ENCODE measurements at places on chromosomes 4 and X.
A peak's percentile ranks its signal among the peaks of the same experiment; 100 is the strongest.

- DNase-seq: no peak
Measured at GRCh38 chr4:36568575-36568974, 287.2 kb downstream of the DTHD1 start.

DNA sequence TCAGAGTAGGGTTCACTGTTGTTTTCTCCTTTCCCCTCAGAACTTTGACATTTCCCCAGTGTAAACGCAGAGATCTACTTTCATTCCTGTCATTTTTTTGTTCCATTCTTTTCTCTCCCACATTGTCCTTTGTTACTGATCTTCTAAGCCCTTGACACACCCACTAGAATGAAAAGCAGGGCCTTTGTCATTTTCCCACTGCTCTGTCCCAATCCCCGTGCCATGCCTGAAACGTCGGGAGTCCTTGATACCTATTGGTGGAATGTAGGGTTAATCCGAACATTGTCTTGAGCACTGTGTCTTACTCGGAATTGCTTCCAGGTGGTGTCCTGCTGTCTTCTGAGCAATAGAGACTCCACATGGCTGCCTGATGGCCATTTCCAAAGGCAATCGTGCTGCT is 887.1 kb upstream of the FRG1 start:
- no peak for DNase-seq

DNA sequence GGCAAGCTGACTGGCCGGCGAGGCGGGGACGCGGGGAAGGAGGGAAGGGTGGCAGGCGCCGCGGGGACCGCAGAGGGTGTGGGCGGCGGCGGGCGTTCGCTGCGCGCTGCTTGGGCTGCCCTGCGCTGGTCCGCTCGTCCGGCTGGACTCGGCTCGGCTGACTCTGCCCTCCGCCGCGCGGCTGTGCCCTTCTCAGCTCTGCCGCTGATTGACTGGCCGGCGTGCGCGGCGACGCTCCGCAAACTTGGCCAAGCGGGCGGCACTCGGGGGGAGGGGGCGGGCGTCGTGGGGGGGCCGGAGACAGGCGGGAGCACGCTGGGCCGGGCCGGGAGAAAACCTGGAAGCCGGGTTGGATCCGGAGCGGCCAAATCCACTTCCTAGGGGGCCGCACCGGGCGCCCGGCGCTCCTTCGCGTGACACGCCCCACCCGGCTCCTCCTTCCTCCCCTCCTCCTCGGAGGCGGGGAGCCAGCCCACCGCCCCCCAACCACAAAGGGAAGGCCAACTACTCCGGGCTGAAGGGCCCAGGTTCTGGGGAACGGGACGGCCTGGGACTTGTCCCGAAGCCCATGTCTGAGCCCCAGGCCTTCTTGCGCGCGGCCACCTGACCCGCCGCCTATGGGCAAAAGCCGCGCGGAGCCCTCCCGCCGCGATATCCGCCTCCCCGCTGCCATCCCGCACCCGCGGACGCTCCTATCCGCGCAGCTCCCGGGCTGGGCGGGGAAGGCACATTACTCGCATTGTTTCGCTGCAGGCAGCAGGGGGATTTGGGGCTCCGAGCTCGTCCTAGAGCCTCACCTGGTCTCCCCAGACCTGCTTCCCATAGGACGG is at the start of gene GPC4:
Gene GPC4, minus strand, starts transcription at position 214 of the 830 bp plus-strand sequence. CDS start 524 bp downstream, outside the sequence.
- DNase-seq: peak; percentile 84

- no peak for DNase-seq
Measured at GRCh38 chr4:142700531-142700930, 145.6 kb downstream of the INPP4B start.

GRCh38 chrX:109774706-109775105 is 41.6 kb upstream of the ACSL4 start:
- no peak for DNase-seq

DNA sequence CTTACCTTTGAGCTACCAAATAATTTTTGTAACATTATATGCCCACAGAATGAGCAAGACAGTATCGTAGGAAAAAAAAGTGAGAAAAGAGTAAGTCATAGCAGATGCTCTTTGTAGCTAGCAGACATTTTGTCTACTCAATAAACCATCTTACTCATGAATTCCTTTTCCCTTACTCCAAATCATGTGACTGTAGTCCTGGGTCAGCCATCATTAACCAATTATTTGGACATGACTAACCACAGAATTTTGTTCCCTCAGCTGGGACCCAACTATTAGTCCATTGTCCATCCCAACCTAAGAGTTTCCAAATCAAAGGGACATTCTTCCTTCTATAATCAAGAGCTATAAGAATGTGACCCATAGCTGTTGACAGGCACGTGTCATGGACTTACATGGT is 11.4 kb downstream of the UBE2D3 start:
- no peak for DNase-seq

GRCh38 chr4:13483768-13484121 is 395 bp downstream of the RAB28 start:
- DNase-seq: peak; percentile 73

DNA sequence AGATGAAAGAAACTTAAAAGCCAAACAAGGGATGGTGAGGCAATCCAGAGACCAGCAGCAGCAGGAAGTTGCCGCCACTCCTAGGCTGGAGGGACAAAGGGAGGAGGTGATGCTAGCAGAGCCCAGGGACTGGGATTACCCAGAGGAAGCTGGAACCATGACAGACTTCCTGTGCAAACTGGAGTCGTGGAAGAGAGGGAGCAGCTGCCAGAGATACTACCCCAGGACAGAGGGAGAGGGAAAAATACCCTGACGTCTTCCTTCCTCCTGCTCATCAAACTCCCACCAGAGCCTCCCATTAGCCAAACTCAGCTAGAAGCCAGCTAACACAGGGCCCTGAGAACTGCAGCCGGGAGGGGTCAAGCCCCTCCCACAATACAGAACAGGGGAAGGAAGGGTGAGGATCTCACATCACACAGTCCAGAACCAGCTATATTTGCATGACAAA is 101.2 kb upstream of the KLF3 start:
- peak; percentile 72 for DNase-seq

DNA sequence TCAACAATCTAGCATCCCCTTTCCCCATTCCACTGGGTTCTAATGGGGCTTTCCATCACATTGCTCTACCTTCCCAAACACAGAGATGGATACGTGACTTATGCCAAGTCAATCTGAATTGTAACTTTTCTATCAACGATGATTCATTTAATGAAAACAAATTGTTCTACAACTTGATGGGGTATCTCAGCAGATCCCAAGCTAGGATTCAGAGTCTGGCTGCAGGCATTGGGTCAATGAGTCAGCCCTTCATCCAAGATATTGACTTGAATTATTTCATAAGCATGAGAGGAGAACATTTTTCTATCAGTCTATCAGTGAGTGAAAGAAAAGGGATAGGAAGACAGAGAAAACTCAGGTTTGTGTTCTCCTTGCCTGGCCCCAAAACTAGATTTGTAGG is 15.0 kb upstream of the HPGDS start:
- no peak for DNase-seq

DNA sequence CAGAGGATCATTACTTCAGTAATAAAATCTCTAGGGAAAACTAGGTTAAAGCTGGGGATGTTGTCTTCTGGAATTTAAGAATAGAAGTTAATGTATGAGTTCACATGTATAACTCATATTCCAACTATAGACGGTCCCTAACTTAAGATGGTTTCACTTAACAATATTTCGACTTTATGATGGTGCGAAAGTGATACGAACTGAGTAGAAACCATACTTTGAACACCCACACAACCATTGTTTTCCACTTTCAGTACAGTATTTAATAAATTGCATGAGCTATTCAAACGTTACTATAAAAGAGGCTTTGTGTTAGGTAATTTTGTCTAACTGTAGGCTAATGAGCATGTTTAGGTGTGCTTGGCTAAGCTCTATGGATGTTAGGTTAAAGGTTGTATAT is 38.7 kb downstream of the CCSER1 start:
- no peak for DNase-seq

GRCh38 chr4:64756016-64756415 is 346.8 kb upstream of the TECRL start:
- DNase-seq: no peak

- no peak for DNase-seq
Measured at GRCh38 chrX:30570505-30570904, 7.1 kb downstream of the TASL start.

DNA sequence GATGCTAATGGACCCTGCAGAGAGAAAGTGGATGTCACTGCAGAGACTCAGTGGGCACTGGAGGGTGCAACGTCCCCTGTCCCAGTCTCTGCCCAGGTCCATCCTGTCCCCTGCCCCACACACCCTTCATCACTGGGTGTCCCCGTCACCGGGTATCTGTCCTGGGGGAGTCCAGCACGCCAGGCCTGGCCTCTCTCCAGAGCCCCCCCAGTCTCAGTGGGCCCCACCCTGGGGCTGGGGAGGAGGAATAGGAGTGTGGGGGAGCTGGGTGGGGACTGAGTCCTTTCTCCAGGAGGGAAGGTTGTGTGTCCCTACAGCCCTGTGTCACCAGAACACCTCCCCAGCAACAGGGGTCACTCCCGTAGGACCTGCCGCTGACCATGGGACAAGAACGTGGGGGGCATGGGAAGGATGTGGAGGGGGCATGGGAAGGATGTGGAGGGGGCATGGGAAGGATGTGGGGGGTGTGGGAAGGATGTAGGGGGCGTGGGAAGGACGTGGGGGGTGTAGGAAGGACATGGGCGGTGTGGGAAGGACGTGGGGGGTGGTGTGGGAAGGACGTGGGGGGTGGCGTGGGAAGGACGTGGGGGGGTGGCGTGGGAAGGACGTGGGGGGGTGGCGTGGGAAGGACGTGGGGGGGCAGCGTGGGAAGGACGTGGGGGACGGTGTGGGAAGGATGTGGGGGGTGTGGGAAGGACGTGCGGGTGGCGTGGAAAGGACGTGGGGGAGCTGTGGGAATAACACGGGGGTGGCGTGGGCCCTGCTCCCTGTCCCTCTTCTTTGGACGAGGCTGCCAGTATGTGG is 21.0 kb upstream of the SPON2 start:
- peak; percentile 23 for DNase-seq

DNA sequence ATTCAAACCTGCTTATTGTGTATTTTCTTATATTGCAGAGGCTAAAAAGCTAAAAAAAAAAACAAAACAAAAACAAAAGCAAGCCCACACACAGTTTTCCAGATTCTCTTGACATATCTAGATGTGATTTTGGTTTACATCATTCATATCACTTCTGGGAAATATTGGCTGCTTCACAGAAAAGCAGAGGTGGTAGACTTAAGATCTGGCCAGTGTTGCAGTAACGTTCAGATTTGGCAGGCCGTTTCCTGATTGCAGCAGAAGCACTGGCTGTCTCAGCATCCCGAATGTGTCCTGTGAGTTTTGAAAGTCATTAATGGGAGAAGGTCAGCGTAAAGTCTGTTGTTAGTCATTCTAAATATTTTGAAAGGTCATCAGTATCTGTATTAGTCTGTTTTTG is 2062.0 kb downstream of the ARAP2 start:
- DNase-seq: no peak

DNA sequence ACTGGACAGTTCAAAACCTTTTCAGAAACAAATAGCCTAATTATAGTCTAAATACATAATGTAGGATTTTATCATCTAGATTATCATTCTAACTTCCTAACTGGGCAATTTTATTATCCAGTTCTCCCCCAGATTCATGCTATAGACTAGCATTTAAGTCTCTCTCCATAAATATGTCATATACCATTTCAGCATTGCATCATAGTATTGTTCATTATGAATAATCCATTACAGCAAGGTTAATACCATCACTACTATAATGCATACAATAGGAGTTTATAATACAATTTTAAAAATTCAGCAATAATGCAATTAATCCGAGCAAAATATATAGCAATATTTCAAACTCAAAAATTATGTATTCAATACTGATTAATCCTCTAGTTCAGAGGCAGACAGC is 77.4 kb downstream of the PDGFC start:
- DNase-seq: no peak

DNA sequence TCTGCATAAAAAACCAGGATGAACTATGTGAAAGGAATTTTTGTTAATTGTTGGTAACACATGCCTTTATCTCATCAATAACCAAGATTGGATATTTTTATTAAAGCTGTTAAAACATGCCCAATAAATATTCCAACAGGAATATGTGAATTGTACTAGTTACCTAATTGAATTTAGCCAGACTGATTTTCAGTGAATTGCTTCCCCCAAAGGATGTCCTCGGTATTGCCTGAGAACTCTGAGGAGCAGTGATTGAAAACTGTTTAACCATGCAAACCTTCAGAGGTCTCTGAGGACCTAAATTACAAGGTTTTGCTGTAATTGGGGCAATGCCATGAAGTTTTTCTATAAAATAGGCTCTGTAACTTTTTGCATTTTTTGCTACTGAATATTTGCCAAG is 66.6 kb downstream of the BLTP1 start:
- no peak for DNase-seq

DNA sequence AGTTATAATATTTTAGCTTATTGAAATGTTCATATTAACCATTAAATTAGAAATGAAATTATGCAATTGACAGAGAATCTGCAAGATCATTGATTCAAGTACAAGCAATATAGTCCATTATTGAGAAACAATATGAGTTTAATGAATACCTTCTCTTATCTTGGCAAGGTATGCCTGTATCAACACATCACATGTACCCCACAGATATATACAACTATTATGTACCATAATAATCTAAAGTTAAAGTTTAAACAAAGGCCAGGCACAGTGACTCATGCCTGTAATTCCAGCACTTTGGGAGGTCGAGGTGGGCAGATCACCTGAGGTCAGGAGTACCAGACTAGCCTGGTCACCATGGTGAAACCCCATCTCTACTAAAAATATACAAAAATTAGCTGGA is 514.7 kb downstream of the PCDH7 start:
- no peak for DNase-seq

- no peak for DNase-seq
Measured at GRCh38 chr4:85448906-85449890, 25.8 kb upstream of the ARHGAP24 start.

DNA sequence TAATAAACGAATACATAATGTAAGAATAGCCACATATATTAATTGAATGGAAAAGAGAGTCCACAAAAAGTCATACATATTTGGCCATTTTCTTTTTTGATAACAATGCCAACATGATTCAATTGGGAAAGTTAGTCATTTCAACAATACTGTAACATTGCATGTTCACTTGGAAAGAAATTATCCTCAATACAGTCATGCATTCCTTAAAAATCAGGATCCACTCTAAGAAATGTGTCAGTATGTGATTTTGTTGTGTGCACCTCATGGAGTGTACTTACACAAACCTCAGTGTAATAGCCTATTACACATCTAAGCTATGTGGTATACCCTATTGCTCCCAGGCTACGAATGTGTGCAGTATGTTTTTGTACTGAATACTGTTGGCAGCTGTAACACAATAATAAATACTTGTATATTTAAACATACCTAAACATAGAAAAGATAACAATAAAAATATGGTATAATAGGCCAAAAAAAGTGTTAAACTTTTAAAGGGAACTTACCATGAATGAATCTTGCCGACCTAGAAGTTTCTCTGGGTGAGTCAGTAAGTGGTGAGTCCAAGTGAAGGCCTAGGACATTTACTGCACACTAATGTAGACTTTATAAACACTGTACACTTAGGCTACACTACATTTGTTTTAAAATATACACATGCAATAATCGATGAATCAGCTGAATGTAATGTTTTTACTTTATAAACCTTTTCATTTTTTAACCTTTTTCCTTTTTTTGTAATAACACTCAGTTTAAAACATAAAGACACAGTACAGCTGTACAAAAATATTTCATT is 806.8 kb downstream of the PCDH18 start:
- DNase-seq: no peak

All from femur (tissue), 1 donor.